NCI-H526 treated with DMSO at 0.1 percent for 48 hours (cell line): ENCODE measurements at places on chromosomes 3 and 15.

GRCh38 chr3:177401375-177401774, 204.1 kb upstream of the TBL1XR1 start:
- DNase-seq = no peak

GRCh38 chr3:52286777-52287110, 884 bp upstream of the GLYCTK start:
- DNase-seq = no peak

GRCh38 chr15:95559875-95560394, 770.6 kb upstream of the NR2F2 start:
- DNase-seq = no peak

DNA sequence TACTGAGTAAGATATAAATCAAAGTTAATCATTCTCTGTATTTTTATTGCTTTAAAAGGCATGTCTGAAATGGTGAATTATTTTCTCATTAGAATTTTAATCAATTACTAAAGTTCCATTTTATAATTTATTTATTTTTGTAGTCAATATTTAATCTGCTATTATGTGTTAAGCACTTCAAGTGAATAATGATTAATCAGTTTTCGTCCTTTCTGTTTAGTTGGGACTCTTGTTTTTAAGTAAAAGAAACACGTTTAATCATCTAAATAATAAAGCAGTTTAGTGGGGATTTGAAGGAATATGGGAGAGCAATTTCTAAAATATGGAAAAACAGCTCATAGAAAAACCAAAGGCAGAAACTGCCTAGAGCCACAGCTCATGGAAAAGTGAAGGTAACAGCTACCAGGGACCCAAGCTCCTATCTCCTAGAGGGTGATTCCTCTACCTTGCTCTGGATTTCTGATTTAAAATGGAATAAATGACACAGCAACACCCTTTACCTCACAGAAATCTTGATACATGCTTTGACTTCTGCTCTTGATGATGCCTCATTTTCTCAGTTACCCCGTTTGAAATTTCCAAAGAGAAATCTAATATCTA, 28.0 kb upstream of the SUCNR1 start:
- no peak for DNase-seq

DNA sequence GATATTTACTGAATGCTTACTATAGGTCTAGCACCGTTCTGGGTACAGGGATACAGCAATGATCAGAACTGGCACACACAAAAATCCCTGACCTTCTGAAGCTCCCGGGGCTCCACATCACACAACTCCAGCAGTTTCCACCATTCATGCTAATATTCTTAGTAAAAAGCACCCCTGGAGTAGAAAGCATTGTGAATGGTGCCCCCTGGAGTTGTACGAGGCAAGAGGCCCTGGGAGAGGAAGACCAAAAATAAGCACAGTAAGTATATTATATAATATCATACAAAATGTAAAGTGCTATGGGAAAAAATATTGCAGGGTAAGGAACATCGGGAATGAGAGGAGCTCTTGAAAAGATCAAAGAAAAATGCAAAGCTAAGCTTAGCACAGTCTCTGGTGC, 790 bp upstream of the SRGAP3 start:
- DNase-seq = no peak

- DNase-seq = no peak
Measured at GRCh38 chr15:90851114-90851513, 17.3 kb upstream of the FURIN start.

DNA sequence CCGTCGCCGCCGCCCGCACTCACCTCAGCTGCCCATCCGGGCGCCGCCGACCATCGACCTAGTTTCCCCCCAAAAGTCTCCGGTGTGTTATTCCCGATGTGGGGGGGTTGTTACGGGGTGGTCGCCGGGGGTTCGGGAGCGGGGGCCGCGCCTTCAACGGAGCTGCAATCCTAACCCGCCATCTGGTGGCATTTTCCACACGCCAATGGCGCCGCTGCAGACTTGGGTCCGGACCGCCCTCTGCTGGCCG, at the start of gene STAG1:
TSS of gene STAG1 (minus strand) at position 207 of the 250 bp plus-strand sequence. CDS start 121,480 bp downstream, outside the sequence.
- no peak for DNase-seq

DNA sequence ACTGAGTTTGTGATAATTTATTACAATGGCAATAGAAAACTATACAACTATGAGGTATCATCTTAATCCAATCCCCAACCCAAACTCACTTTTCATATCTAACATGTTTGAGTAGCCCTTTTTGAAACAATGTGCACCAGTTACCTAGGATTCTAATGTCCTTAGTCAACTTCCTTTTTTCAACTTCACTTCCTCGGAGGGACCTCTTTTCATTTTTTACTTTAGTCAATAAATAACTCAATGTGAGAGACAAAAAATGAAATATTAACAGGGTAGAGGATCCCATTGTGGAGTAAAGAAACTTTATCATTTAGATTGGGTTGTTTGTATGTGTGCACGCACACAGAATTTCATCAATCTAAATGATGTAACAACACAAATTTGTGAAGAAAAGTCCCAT, 193.6 kb upstream of the LRRC3B start:
- DNase-seq = no peak

GRCh38 chr3:30642849-30643361, 36.5 kb downstream of the TGFBR2 start:
- no peak for DNase-seq

- no peak for DNase-seq
Measured at GRCh38 chr15:74320352-74321247, 46.8 kb downstream of the CYP11A1 start.

- no peak for DNase-seq
Measured at GRCh38 chr3:165749821-165750220, 87.4 kb downstream of the BCHE start.

DNA sequence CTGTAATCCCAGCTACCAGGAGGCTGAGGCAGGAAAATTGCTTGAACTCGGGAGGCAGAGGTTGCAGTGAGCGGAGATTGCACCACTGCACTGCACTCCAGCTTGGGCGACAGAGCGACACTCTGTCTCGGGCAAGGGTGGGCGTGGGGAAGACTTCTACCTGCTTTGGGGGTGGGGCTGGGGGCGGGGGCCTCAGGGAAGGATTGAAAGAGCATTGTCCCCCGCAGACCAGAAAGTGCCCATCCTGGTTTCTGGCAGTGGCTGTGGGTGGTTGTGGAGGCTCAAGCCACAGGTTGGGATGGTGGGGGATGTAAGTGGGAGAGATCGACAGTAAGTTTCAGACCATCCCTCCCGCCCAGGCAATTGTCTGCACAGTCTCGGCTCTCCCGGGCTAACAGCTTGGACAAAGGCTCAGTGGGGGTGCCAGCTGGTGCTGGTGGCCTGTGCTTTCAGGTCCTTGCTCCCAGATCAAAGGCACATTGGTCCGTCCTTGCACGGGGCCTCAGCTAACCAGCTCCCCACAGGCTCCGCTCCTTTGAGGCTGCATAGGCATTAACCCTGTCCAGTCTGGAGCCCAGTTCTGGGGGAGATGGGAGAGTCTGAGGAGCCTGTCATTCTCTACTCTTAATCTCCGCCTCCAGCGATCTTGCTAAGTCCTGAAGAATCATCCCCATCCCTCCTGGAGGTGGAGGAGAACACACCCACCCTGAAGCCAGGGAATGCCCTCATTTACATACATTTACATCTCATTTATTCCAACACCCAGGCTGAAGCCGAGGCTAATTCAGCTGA, 8.6 kb downstream of the SCN5A start:
- DNase-seq = peak; percentile 37

- DNase-seq = no peak
Measured at GRCh38 chr3:81788610-81789009, 27.2 kb upstream of the GBE1 start.

DNA sequence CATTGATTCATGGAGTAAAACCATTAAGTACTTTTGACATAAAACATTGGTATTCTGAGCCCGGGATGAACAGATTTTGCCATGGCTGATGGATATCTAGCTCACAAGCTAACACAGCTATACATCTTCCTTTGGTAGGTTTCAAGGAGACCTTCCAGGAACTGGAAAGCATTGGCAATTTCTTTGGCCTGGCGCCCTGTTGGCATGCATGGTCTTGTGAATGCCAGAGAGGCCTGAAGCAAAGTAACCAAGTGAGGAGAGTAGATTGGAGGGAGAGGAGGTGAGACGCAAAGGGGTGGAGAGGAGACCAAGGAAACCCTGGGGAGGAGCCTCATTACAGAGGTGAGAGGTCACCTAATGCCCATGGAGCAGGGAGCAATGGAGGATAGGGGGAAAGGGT, 67.2 kb downstream of the SQOR start:
- no peak for DNase-seq

DNA sequence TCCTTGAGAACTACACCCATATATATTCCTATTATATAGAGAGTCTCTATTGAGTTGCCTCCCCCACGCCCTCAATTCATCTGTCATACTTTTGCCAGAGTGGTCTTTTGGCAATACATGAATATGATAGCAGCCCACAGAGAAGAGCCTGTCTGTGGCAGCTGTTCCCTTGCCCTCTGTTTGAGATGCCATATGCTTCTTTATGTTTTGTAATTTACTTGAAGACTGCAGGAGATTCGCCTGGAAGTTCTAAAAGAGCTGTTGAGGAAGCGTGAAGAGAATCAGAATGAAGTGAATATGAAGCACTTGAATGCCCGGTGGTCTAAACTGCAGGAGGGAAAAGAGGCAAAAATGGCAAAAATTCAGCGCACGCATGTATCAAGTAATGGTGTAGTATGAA, 27.2 kb downstream of the CFAP91 start:
- DNase-seq = no peak

DNA sequence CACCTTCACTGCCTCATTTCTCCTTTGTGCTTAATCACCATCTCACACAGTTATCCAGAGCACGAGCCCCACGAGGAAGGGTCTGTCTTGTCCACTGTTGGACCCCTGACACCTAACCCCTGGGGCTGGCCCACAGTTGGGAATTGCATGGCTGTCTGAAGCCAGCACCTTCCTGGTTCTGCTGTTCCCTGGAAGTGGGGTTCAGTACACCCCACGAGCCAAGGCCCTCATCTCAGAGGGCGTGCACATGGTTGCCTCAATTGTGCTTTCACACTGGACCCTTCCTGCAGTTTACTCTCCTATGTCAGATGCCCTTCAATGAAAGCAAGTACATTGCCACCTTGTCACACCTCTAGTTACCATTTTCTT, 30.7 kb downstream of the BTD start:
- DNase-seq = no peak

DNA sequence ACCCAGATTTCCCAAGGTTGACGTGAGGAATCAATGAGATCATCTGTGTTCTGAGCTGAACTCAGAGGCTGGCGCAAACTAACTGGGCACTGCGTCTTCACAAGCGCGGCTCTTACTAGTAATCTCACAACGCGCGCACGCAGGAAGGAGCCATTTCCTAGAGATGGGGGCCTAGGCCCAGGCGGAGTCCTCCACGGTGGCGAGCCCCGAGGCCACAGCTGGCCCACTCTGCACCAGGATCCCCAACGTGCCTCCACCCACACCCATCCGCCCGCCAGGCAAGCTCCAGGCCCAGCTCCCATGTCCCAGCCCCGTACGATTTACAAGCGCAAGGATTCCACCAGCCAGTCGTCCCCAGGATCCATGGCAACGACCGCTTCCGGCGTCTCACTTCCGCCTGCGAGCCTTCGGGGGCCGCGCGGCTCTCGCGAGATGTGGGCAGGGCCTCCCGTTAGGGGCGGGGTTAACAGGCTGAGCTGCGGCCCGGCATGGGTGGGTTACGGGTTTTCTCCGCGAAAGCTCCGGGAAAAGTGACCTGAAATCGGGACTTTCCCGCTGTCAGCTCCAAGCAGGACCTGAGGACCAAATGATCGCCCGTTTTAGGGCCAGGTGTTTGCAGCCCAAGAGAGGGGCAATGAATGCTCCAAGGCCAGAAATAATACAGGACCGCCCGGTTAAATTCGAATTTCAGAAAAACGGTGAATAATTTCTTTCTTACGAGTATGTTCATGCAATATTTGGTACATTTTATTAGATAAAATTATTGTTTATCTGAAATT, at the start of gene WDR73:
TSS of gene WDR73 (minus strand) at position 374 of the 779 bp plus-strand sequence. CDS start at position 365, 9 bp downstream.
- DNase-seq = peak; percentile 84

GRCh38 chr15:96560246-96560895, 229.9 kb downstream of the NR2F2 start:
- DNase-seq = no peak

DNA sequence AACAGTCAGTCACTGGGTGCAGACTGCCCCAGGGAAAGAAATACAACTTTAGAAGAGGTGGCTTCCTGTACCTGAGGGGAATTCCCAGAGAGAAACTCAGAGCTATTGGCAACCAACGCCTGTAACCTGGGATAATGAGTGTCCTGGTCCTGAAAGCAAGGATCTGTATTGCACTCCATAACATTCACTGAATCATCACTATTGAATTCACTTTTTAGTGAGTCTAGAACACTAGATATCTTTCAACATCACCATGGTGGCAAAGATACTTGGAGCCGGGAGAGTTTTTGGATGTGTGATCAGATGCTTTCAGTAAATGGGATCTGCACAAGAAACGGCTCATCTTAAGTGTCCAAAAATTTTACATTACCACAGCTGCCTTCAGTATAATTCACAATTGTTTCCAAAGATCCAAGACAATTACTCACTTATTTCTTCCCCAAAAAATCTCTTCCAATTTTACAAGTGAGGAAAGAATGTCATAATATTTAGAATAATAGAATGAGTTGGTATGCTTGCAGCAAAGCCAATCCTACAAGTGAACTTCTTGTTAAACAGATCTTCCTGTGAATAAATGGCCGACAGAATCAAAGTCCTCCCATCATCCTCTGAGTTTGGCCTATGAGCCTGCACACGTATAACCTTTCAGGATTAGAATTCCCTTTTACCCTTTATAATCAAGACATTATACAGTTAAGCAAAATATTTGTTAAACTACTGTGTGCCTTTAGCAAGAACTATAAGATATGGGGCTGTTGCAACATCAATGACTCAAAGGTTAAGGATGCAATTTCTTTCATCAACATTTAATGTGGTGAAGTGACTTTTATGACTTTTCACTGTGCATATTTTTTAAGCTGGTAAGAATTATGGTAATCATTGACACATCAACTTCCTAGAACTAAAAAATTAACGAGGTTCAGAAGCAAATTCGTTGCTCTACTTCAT, 243.3 kb upstream of the COL8A1 start:
- DNase-seq = no peak

DNA sequence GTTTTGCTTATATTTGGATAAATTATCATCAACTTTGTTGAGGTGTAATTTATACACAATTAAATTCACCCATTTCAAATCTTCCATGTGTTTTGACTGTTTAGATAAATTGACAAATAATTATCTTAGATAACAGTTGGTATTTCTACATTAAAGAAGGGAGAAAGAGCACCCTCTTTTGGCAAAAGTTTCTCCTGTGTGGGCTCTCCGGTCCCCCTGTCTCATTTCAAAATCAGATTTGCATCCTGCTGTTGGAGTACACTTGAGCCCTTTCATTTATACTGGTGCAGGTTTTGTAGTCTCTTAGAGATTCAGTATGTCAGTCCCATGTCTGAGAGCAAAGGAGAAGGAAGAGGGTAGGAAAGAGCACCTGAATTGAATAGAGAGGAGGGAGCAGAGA, 49.4 kb downstream of the NKIRAS1 start:
- DNase-seq = peak; percentile 52

DNA sequence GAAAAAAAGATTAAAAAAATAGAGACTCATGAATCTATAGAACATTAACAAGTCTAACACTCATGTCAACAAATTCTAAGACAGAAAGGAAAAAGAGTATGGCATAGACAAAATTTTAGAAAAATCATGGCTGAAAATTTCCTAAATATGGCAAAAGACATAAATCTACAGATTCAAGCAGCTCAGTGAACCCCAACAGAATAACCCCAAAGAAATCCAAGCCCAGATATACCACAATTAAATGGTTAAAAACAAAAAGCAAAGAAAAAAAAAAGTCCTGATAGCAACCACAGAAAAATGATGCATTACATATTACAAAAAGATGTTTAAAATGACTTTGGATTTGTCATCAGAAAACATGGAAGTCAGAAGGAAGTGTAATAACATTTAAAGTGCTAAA, 75.6 kb downstream of the AQR start:
- no peak for DNase-seq

GRCh38 chr3:29430558-29430971, 149.7 kb downstream of the RBMS3 start:
- DNase-seq = no peak
